ENCODE measurements at places on chromosomes 13 and 19.

- peak; percentile 7 for DNase-seq
These were observed 933.4 kb downstream of the SLITRK6 start for GRCh38 chr13:84865783-84866221.

GRCh38 chr13:92136449-92137155 is 738.2 kb downstream of the GPC5 start:
- no peak for DNase-seq

GRCh38 chr13:110509971-110510786 is 51.3 kb downstream of the RAB20 start:
- no peak for DNase-seq

DNA sequence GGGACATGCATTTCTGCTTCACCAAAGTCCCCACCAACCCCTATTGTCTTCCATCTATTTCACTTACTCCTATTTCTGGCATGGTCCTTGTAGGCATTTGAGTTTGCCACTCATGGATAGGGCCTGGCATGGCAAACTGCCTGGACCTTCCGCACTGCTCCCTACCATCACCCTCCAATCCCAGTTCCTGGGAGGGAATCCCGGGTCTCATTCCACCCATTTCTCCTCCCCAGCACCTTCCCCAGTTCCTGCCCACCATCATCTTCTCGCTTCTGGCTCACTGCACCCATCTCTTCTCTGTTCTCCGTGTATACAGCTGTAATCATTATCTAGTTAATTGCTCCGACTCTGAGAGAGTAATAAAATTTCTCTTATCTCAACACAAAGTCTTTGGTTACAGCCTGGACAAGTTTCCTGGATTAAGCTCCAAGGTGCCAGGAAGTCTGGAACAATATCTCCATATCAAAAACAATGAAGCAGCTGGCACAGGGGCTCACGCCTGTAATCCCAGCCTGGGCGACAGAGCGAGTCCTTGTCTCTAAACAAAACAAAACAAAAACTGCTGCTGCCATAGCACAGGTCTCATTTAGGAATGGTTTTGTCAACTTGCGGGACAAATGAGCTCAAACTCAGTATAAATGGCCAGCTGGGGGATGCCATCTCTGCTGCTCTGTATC is 17.0 kb upstream of the COX7A1 start:
- DNase-seq: no peak

DNA sequence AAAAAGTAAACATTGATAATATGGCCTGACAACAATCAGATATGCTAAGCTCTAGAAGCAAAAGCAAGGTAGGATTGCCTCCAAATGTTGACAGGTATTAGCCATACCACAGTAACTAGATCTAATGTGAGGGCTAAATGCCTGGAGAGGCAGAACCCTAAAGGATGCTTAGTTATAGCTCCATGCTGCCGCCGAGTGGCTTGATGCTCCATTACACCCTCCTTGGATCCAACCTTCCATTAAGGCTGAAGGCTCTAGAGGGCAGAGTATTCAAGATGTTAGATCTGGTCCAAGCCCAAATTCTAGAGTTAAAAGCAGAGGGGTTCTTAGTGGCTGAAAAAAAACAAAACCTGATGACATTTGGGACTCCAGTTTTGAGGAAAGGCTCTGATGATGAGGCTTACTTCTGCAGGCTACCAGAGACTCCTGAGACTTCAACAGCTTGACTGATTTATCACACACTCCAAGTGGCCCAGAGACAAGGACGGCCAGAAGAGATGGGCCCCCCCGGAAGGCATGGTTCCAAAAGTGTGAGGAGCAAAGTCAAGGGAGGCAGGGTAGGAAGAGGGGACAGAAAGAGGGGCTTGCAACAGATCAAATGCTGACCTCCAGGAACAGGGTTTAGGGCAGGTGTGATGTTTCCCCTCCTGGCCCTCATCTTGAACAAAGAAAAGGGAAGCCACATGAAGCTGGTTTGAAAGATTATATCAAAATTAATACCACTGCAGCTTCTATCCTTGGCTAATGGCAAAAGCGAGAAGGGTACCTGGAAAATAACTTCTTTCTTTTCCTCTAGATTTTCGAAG is 21.9 kb upstream of the CPB2 start:
- DNase-seq: peak; percentile 87

DNA sequence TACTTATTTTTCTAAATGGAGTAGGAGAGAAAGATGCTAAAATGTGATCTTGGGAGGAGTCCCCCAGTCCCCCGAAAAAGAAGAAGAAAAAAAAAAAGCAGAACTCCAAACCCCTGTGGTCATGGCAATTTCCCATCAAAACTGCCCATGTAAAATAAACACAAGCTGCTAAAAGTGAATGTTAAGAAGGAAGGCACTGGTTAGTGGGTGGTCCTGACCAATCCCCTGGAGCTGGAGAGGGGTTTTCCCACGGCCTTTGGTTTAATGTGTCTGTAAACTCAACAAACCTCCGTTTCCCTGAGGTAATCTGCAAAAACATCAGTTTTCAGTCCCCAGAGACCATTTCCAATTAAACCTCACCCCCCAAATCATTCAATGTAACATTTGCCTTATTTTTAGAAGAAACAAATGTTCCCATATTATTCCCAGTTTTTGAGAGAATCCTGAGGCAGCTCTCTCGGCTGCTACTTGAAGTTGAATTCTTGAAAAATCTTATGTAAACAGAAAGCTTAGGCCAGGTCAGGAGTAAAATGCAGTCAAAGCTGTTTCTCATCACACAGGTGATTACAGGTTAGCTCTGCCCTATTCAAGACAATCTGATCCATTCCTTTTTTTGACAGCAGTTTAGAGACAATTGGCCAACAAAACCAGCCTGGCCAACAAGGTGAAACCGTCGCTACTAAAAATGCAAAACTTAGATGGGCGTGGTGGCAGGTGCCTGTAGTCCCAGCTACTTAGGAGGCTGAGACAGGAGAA is 17.0 kb downstream of the RAB3D start:
- no peak for DNase-seq
